ENCODE measurements at places on chromosomes 5 and 9.

GRCh38 chr5:61525512-61526206 lies 193.6 kb downstream of the ZSWIM6 start:
- DNase-seq, result no peak

- no peak for DNase-seq
Observed at GRCh38 chr5:11851416-11851815, 52.8 kb downstream of the CTNND2 start.

DNA sequence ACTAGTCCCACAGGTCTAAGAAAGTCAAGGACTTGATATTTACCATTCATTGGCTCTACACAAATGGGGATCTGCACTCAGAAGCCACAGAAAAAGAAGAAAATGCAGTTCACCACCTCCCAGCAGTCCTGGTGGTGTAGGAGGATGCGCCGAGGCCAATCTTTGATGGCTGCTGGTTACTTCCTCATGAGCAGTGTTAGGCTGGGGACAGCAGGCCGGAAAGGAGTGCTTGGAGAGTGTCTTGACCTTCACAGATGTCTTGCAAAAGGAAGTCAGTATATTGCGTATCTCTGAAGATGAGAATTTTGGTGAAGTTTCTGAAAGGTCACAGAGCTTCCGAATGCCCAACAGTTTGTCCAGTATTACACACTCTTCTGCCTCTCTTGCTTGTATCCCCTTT lies 597.0 kb downstream of the EBF1 start:
- no peak for DNase-seq

DNA sequence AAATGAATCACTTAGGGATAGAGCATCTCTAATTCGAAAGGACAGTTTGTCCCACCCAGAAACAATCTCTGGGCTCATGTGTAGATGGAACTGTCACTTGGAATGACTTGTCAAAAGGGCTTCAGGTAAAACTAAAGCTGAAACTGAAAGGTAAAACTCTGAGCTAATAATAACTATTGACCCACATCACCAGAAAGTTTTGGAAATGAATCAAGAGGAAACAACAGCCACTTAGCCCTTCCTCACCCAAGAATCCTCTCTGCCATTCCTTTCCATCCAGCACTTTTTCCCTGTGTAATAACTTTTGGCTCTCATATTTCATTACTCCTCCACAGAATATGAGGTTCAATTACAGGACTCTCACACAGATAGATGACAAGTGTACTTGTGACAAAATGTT lies 14.0 kb upstream of the GLRX start:
- DNase-seq, result no peak

- no peak for DNase-seq
Observed at GRCh38 chr5:164475339-164475977, 970.0 kb downstream of the MAT2B start.

- DNase-seq, result peak; percentile 59
Observed at GRCh38 chr5:170302653-170303501, 5.3 kb upstream of the LCP2 start.

- no peak for DNase-seq
Observed at GRCh38 chr9:113373256-113373655, 3.5 kb downstream of the HDHD3 start.

DNA sequence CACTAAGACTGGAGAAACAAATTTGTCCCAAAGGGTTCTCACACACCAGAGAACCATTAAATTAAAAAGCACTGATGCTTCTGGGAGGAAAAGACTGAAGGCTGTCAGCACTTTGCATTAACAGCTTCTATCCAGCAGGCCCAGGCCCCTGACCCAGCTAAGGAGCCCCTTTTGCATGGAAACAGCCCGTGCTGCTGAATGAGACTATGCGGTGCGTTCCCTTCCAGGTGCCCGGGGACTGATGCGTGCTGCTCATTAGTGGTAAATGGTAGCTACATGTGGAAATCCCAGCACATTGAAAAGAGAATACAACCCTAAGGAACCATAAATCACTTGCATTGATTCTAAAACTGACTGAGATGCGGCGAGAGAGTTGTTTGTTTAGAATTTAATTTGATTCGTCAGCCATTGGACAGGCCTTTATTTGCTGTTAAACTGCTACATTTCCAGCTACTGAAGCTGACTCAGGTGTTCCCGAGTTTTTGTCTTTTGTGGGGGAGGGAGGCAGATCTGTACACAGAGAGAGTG lies 351.0 kb upstream of the SLC24A2 start:
- no peak for DNase-seq

DNA sequence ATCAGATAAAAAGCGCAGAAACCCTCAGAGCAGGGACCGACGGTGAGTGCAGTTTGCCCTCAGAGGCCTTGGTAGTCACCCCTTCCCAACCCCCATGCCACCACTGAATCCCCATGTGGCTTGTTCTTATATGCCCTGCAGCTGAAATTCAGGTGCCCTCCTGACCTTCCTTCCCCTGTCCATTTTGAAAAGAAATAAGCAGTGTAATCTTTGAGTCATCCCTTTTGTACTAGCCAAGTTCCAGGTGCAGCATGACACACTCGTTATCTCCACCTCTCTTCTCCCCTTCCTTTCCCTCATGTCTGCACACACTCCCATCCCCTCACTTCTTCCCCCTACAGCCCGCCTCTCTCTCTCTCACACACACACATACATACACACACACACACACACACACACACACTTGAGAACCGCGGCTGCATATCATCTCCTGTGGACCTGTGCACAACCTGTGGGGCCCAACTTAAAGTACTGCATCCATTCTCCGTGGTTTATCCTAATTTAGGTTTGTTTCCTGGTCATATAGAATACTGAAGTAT lies 53.1 kb downstream of the SYK start:
- no peak for DNase-seq

- no peak for DNase-seq
Observed at GRCh38 chr5:172606156-172606785, 34.8 kb upstream of the NEURL1B start.

DNA sequence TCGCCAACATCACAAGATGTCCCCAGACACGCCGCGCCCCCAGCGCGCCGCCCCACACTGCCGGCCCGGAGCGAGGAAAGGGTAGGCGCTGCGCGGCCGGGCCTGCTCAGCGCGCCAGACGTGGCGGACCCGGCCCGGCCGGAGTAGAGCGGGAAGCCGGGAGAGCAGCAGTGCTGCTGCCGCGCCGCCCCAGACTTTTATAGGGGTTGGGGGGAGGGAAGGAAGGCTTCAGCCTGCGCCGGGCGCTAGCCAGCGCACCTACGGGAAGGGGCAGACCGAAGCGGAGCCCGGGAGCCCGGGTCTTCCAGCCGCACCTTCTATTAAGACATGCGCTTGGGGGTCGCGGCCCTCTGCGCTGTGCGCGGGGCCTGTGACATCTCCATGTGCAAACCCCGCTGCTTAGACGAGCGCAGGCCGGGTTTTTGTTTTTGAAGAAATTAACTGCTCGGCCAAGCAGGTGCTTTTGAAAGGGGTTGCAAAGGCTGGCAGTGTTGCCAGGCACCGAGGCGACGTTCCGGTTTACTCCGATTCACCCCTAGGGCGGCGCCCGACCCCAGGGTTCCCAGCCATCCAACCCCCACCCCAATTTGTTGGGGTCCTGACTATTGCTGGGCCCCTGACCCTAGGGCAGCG lies 353 bp upstream of the PAX5 start:
- peak; percentile 89 for DNase-seq

- DNase-seq, result no peak
Observed at GRCh38 chr5:39426051-39426745, 1.4 kb upstream of the DAB2 start.

GRCh38 chr9:38107811-38108304 lies 38.8 kb upstream of the SHB start:
- no peak for DNase-seq

DNA sequence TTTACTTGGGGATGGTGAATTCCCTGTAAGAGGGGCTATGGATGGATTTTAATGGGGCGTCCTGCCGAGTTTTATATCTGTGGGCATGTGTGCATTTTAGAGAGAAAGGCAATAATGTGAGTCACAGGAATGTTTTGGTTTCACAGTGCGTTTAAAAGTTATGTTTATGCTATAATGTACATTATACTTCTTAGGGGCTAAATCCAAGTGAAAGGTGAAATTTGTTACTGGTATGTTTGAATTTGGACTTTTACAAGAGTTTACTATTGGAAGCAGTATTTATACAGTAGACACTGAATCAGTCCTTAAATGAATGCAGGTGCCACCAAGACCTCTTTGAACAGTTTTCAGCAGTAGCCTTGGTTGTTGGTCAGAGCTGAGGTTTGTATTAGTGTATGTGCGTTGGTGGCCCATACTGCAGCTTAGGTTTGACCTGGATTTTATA lies 5.6 kb downstream of the JMY start:
- no peak for DNase-seq

GRCh38 chr5:132261881-132262845 lies 4.7 kb downstream of the PDLIM4 start:
- no peak for DNase-seq

DNA sequence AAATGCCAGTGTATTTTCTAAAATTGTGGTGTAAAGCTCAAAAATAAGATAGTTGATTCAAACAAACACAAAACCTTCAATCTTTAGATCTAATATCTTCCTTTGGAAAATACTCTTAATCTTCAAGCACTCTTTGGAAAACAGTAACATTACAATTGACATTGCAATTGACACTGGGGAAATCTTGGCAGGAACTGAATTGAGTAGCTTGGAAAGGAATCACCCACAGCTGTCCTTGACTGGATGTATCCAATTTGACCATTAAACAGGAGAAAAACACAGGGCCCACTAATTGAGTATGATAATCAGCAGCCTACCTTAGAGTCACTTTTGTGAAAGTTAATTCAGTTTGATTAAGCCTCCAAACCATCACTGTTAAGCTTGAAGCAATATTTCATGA lies 776.7 kb downstream of the DTWD2 start:
- no peak for DNase-seq

GRCh38 chr5:95285409-95285755 lies 488 bp upstream of the MCTP1 start:
- no peak for DNase-seq

- no peak for DNase-seq
Observed at GRCh38 chr5:142278627-142279026, 46.2 kb downstream of the SPRY4 start.
